ENCODE measurements at places on chromosomes 6 and 20.

DNA sequence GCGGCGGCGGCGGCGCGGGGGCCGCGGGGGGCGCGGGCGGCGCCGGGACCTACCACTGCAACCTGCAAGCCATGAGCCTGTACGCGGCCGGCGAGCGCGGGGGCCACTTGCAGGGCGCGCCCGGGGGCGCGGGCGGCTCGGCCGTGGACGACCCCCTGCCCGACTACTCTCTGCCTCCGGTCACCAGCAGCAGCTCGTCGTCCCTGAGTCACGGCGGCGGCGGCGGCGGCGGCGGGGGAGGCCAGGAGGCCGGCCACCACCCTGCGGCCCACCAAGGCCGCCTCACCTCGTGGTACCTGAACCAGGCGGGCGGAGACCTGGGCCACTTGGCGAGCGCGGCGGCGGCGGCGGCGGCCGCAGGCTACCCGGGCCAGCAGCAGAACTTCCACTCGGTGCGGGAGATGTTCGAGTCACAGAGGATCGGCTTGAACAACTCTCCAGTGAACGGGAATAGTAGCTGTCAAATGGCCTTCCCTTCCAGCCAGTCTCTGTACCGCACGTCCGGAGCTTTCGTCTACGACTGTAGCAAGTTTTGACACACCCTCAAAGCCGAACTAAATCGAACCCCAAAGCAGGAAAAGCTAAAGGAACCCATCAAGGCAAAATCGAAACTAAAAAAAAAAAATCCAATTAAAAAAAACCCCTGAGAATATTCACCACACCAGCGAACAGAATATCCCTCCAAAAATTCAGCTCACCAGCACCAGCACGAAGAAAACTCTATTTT, 2.0 kb downstream of the FOXC1 start:
- no peak for DNase-seq

GRCh38 chr6:228881-229651, 63.2 kb upstream of the DUSP22 start:
- DNase-seq, result no peak

DNA sequence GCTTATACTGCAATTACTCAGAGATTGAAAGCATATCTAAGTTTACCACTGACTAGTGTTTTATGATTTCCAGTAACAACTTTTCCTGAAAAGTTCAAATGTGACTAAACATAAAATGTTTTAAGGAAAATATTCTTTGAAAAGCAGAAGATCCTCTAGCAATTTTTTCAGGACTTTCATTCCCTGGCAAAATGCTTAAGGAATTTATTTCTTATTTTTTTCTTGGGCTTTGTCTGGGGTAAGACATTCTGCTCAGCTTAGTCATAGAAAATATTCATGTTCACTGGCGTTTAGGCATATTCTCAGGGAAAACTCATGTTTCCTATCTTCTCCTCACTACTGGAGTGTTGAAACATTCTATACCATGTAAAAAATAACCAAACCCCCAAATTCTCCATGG, 235.3 kb upstream of the CEP162 start:
- no peak for DNase-seq

DNA sequence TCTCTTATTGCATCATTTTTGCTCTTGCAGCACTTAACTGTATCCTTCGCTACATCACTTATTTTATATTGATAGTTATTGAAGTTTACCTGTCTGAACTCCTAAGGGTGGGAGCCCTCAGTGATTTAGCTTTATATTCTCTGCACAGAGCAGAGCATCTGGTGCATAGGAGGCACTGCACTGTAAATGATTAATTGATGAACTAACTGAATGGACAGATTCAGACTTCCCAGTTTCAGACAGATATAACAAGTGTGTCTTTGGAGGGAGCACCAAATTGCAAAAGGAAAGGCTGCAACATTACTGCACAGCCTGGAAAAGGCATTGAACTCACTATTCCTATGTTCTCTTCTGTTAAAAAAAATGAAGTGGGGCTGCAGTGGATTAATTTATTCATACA, 160.3 kb downstream of the EDN1 start:
- no peak for DNase-seq

DNA sequence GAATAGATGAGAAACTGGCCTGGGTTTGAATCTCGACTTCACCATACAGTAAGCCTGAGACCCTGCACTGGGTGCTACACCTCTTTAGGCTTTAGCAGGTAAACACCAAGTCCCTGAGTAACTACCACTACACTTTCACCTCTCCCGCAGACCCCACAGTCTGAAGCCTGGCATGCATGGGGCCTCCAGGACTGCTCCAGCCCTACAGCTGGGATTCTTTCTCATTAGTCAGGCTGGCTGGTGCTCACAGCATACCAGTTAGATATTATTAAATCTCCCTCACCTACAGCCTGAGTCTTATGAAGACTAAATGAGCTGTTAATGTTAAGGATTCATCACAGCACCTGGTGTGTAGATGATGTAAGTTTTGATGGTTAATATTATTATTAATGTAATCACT, 388.7 kb downstream of the ARHGAP18 start:
- DNase-seq, result no peak

- no peak for DNase-seq
Observed at GRCh38 chr6:87832025-87832825, 130.2 kb upstream of the AKIRIN2 start.

- DNase-seq, result no peak
Observed at GRCh38 chr6:13295576-13295975, 32.8 kb downstream of the TBC1D7 start.

DNA sequence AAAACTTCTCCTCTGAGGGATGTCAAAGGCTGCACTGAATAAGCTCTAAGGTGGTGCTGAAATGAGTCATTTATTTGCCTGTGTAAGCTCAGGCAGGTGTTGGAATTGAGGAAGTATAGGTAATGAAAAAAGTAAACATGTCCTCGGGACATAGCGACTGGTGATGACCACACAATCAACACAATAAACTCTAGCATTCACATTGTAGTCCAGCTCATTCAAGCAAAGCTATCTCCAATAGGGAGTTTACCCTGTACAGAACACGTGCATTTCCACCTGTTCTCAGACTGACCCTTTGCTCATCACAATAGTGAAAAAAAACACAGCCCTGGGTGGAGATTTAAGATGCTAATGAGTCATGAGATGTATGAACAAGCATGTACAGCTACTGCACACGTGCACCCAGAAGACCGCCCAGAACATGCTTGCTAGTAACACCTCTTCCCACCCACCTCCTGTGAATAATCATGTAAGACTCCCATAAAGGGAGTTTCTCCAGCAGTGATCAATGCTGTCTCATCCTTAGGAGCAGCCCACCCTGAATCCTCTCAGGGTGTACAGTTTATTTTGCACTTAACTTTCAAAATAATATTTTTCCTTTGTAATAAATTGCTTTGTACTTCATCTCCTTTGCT, 33.0 kb upstream of the POU5F1 start:
- no peak for DNase-seq

- DNase-seq, result no peak
Observed at GRCh38 chr6:5014072-5014561, 10.3 kb upstream of the RPP40 start.

DNA sequence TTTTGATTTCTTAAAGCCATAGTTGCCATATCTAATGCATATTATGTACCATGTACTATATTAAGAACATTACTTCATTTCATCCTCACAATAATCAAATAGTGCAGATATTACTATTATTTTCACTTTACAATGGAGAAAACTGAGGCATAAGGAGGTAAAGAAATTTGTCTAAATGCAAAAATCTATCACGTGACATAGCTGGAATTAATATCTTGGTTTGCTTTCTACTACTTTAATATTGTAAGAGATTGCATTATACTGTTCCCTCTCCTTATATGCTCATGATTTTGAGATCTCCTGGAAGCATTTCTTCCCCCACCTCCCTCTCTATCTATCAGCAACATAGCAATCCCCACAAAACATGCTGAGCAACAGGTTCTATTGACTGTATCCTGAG, 330.8 kb upstream of the SPTLC3 start:
- no peak for DNase-seq

- DNase-seq, result no peak
Observed at GRCh38 chr6:141248021-141248799, 884.5 kb upstream of the GJE1 start.

DNA sequence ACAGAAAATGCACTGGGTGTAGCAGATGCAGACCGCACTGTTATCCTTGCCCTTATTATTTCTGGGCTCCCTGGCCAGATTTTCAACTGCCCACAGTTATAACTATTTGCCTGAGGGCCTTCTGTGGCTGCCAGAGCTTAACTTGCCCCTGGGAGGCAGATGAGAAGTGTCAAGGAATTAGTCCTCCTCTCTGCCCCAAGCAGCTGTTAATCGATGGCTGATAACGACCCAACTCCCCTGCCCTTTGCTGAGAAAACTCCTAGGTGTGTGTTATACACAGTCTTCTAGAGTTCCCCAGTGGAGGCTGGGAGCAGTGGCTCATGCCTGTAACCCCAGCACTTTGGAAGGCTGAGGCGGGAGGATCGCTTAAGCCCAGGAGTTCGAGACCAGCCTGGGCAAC, 44.4 kb upstream of the SHLD1 start:
- DNase-seq, result no peak

GRCh38 chr6:147986846-147987245, 355.8 kb upstream of the SASH1 start:
- no peak for DNase-seq

GRCh38 chr6:12353731-12354130, 63.6 kb downstream of the EDN1 start:
- no peak for DNase-seq

DNA sequence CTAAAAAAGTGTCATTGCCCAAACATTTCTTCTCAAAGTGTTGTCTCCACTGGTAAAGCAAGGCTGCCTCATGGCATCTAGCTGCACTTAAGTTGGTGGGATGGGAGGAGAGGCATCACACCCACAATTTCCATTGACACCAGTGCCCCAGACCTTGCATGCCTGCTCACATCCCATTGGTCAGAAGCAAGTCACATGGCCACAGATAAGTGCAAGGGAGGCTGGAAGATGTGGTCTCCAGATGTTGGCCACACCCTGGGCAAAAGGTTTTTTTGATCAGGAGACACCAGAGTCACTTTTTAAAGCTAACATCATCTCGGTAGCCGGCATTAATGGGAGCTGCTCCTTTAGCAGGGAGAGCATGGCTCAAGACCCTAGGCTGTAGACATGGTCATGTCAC, 157.1 kb upstream of the CST7 start:
- no peak for DNase-seq
